PC-3 (cell line): ENCODE measurements at places on chromosomes 7 and 10. TPM values are rescaled to one million over a fixed set of nuclear protein-coding genes. Genes with fewer than 3 reads are reported as not detected.

DNA sequence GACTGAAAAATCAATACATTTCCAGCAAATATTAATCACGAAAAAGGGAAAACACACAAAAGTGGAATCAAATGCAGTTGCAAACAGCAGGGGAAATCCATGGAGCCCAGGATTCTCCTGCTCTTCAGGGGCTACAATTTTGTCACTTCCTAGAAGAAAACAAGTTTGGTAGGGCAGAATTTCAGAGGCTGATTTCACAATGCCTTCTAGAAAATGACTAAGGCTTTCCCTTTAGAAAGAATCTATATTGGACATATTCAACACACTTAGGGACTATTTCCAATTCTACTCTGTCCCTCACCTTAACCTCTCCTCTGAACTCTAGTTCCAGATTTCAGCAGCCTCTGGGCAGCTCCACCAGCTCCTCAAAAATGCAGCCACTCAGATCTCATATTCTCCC lies 111.3 kb downstream of the HECTD2 start:
- peak; percentile 5 for DNase-seq
- no peaks in the 10 kb centered on the region for H3K36me3 ChIP-seq
- no peaks in the 10 kb centered on the region for H3K27me3 ChIP-seq
- no peak overlapping the region for H3K4me3 ChIP-seq
- no peaks in the 10 kb centered on the region for H3K4me1 ChIP-seq
- H3K27ac ChIP-seq, result no peak overlapping the region

DNA sequence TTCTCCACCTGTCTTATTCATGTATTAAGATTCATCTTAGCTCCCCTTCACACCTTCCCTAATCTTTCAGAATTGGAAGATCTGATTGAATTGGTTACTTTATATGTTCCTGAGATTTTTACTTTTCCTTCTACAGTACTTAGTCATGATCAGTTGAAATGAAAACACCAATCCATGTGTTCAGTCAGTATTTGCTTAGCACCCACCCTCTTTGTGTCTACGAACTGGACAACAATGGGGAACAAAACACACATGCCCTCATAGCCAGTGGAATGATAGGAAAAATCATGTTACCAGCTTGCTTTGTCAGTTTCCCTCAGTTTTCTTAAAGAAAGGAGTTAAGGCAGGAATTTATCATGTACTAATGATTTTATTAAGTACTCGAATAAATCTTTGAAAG lies 2.0 kb downstream of the MASTL start:
- peaks cover 10% of the 10 kb centered on the region for H3K36me3 ChIP-seq
- H3K27ac ChIP-seq, result 0 out of 2 replicates have a peak overlapping the region, but pooled peaks have one; percentile 16
- peak overlapping the region; percentile 94 for H3K4me3 ChIP-seq
- no peaks in the 10 kb centered on the region for H3K27me3 ChIP-seq

GRCh38 chr10:72086466-72087391 lies 1.6 kb downstream of the SPOCK2 start:
- no peak overlapping the region for H3K4me3 ChIP-seq
- no peaks in the 10 kb centered on the region for H3K27me3 ChIP-seq
- no peak for DNase-seq
- peaks cover 7% of the 10 kb centered on the region for H3K4me1 ChIP-seq
- no peaks in the 10 kb centered on the region for H3K36me3 ChIP-seq

The CYP2C19 gene
- not detected in 2 replicates for total RNA-seq

The DRGX gene
- 0.12 and 0.33 TPM in 2 replicates for total RNA-seq

The BBIP1 gene
- total RNA-seq, result 12.0 and 19.6 TPM in 2 replicates

DNA sequence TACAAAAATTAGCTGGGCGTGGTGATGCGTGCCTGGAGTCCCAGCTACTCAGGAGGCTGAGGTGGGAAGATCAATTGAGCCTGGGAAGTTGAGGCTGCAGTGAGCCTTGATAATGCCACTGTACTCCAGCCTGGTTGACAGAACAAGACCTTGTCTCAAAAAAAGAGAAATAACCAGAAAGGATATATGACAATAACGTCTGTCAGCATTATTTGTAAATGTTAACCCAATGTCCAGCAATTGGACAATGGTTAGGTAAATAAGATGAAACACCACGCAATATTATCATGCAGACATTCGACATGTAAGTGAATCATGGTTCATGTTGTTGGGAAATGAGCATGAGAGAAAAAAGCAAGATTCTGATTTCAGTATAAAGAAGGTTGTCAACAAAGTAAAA lies 44.6 kb upstream of the SEPHS1 start:
- no peak overlapping the region for H3K4me3 ChIP-seq
- H3K4me1 ChIP-seq, result no peaks in the 10 kb centered on the region

The REPIN1 gene
- total RNA-seq, result 124 and 153 TPM in 2 replicates

DNA sequence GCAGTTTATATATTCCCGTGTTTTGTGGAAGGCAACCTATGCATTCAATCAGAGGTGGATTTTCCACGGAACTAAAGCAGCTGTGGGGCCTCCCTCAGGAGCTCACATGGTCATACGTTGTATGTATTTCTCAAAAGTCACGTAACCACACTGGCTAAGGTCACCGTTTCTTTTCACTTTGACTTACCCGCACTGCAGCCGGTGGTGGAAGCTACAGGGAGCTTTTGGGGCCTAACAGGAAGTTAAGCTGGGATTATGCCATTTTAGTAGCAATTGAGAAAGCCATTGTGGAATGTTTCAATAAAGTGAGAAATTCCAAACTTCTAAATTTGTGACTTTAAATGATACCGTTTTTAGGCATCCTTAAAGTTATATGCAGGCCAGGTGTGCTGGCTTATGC lies 111.2 kb upstream of the KLF6 start:
- no peak overlapping the region for H3K4me3 ChIP-seq
- no peak for DNase-seq
- H3K27ac ChIP-seq, result peak overlapping the region; percentile 85
- peaks cover 36% of the 10 kb centered on the region for H3K4me1 ChIP-seq
- H3K27me3 ChIP-seq, result no peaks in the 10 kb centered on the region
- H3K36me3 ChIP-seq, result no peaks in the 10 kb centered on the region

DNA sequence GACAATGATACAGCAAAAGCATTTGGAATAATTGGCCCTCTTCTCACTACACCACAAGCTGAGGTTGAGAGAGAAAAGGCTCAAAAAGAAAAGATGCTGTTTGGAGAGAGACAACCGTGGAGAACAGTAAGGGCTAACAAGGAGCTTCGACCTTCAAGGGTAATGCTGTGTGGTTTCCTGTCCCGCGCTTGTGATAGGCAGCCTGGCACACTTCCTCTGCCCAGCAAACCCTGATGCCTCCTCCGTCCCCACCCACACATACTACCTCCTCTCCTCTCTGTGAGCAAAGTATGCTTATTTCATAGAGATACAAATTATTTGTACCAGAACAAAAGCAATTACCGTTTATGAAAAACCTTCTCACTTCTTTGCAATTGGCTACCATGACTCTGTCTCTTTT lies 755.4 kb downstream of the KCNMA1 start:
- H3K4me3 ChIP-seq, result no peak overlapping the region
- DNase-seq, result no peak
- H3K27ac ChIP-seq, result no peak overlapping the region

DNA sequence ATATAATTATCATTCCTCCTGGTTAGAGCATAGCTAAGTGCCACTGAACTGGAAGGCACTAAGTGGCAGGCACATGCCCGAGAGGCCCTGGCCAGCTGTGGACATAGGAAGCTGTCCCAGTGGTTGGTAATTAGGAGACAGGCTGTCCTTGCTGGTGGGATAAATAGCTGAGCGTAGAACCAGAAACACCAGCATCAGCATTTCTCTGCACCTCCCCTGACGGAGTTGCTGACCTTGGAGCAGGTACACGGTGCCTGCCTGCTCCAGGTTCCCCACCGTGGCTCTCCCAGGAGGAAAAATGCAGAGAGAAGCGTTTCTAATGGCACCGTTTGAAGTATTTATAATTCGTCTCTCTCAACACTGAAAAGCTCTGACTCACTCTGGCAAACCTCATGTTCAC lies 5.6 kb upstream of the ABLIM1 start:
- no peak overlapping the region for H3K27ac ChIP-seq
- H3K4me1 ChIP-seq, result no peaks in the 10 kb centered on the region

The TDRD1 gene
- not detected in 2 replicates for total RNA-seq

- H3K4me1 ChIP-seq, result no peaks in the 10 kb centered on the region
- peaks cover 61% of the 10 kb centered on the region for H3K27me3 ChIP-seq
- DNase-seq, result no peak
- no peak overlapping the region for H3K27ac ChIP-seq
- H3K4me3 ChIP-seq, result no peak overlapping the region
Measured at GRCh38 chr7:43123457-43123856, 11.0 kb downstream of the HECW1 start.

DNA sequence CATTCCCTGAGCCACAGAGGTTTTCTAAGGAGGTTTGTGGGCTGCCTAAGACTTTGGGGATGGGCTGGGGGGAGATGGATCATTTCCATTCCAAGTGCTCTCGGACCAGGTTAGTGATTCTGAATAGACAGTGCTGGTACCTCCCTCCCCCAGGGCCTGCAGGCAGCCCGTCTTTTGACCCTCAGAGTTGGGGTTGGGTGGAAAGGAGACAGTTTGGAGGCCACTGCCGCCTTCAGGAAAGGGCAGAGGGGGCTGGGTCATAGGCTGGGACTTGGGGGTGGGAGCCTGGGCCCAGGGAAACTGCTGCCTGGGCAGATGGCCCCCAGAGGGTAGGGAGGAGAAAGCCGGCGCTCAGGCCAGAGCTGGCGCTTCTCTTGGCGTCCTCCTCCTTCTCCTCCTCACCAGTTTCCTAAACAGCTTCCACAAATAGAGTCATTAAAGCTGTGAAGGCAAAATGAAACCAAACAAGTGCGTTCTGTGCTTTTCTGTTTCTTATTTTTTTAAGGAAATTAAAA lies 4.4 kb downstream of the UNC5B start:
- peak overlapping the region; percentile 67 for H3K4me3 ChIP-seq
- H3K36me3 ChIP-seq, result no peaks in the 10 kb centered on the region
- H3K27me3 ChIP-seq, result peaks cover 13% of the 10 kb centered on the region
- DNase-seq, result no peak

The IL6 gene
- 110 and 113 TPM in 2 replicates for total RNA-seq

The PSMA2 gene
- 69.7 and 85.6 TPM in 2 replicates for total RNA-seq

- H3K4me3 ChIP-seq, result no peak overlapping the region
- no peaks in the 10 kb centered on the region for H3K27me3 ChIP-seq
Measured at GRCh38 chr7:143327903-143328302, 12.0 kb downstream of the CLCN1 start.

DNA sequence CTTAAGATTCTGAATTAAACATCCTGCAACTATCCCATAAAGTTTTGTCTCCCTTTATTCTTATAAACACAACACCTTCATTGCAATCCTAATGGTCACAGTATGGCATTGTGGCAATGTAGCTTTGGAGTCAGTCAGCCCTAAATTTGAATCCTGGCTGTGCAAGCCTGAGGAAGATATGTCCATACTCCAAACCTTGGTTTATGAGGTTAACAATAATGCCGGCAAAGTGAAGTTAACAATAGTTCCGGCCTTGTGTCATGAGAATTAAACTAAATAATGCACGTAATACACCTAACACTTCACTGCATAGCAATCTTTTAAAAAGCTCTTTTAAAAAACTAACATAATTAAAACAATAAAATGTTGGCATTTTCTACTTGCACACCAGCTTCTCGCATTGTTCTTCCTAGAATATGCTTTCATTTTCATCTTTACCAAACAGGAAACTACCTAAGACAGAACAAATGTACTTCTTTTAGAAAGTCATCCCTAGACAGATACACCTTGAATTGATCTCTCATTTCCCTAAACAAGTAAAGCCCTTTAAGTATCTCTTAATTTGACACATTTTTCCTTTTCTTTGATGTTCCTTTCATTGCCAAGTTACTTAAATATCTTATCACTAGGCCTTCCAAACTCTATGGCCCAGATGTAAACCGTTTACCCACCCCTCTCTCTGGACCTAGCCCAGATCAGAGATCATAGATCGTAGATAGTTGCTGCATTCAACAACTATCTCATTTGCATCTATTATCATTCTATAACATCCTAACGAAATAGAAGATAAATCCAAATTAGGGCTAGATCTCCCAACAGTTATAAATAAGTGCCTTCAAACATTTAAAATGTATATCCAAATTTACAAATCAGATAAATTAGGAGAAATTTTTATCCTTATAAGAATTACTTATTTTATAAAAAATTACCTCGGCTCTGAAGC lies 66.7 kb downstream of the CREB3L2 start:
- H3K27ac ChIP-seq, result no peak overlapping the region
- DNase-seq, result no peak
- H3K27me3 ChIP-seq, result no peaks in the 10 kb centered on the region

The CYP3A7 gene
- total RNA-seq, result not detected in 2 replicates

DNA sequence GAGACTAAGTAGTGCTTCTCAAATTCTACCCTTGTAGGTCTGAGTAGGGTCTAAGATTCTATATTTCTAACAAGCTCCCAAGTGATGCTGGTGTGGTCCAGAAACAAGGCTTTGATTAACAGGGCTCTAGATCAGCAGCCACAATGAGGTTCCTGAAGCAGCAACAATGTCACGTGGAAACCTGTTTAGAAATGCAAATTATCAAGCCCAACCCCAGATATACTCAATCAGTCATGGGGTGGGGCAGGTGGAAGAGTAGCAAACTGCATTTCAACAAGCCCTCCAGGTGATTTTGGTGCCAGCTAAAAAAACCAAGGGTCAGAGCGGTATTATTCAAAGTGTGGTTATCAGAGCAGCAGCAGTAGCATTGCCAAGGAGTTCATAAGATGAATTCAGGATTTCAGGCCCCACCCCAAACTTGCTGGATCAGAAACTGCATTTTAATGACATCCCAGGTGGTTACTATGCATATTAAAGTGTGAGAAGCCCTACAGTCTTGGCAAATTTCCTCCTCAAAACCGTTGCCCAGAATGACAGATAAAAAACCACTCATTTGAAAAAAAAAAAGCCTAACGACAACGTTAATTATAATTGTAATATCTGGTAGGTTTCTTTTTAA lies 199.2 kb downstream of the AHR start:
- DNase-seq, result no peak
- H3K27ac ChIP-seq, result no peak overlapping the region
- H3K36me3 ChIP-seq, result no peaks in the 10 kb centered on the region
- no peak overlapping the region for H3K4me3 ChIP-seq
- H3K4me1 ChIP-seq, result peaks cover 15% of the 10 kb centered on the region
- no peaks in the 10 kb centered on the region for H3K27me3 ChIP-seq
